CD4-positive, CD25-positive, alpha-beta regulatory T cell (primary cell): ENCODE measurements at places on chromosomes 5 and 9.
A peak's percentile ranks its signal among the peaks of the same experiment; 100 is the strongest.

- no peak for DNase-seq
Measured at GRCh38 chr9:105693435-105694189, 729 bp upstream of the TMEM38B start.

DNA sequence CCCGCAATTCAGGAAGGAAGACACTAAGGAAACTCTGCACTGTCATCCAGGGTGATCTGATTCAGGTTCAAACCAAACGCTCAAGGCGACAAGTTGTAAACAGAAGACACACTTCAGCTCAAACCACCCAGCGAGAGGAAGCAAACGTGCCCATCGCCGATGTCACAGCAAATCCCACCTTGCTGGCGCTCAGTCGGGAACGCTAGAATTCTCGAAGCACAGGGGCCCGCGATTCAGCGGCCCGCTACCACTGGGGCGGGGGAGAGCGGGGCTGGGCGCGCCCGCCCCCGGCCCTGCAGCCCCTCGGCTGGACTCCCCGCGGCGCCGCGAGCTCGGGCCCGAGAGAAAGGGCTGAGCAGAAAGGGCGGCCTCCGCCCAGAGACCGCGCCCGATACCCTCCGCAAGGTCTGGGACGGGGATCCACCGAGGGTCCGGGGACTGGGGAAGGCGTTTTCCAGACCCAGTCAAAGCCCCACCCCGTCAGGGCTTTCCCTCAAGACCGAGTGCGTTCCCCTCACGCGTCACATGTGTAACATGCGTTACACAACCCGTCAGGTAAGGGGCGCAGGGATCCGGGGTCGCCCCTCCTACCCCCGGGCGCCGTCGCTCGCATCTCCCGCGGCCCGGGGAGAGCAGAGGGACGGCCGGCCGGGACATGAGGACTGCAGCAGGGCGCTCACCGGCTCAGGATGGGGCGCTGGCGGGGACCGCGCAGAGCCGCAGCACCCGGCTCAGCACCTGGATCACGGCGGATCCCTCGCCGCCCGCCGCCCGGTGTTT lies 469 bp downstream of the AGTPBP1 start:
- DNase-seq = peak; percentile 71

GRCh38 chr9:35729700-35730485 lies 2.1 kb downstream of the TLN1 start:
- DNase-seq = peak; percentile 54

DNA sequence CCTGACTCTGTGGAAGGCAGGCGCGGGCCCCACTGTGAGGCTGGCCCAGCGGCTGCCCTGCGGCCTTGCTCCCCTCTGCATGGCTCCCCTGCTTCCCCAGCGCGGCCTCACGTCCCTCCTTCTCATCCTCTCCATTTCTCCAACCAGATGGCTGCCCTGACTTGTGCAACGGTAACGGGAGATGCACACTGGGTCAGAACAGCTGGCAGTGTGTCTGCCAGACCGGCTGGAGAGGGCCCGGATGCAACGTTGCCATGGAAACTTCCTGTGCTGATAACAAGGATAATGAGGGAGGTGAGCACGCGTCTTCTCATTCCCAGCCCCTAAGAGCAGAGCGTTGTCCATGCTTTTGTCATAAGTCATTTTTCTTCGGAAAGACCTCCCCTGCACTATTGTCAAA lies 129.0 kb upstream of the WWC1 start:
- no peak for DNase-seq

- no peak for DNase-seq
Measured at GRCh38 chr5:85681871-85682270, 935.9 kb upstream of the COX7C start.

DNA sequence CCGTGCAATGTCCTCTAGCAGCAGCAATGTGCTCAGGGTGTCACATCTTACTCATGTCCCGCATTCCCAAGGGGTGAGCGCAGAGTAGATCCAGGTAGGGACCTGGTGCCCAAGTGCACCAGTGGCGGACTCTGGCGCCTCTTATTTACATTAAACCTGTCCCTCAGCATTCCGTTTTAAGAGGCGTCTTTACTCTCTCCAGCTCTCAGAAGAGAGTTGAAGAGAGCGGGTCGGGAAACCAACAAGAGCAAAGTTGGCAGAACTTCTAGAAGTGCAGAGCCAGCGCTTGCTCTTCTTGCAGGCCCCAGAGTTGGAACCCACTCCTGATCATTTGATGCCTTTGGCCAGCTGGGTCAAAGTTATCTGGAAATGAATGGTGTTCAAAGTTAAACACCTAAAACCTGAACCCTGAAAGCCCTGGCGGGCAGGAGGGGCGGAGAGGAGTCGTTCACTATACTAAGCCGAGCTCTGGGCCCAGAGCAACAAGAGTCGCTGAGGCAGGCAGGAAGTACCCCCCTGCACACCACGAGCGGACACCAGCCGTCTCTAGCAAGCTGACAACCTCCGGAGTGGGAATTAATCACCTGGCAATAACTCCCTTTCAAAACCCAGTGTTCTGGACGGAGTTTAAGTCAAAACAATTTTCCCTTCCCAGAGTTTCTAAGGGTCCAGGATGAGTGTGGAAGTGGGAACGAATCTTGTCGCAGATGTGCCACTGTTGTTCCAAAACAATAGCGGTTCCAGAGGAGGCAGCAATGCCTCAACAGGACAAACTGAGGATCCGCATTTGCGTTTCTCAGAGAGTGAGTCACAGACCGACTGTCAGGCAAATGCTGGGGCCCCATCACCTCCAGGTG lies 122.8 kb downstream of the TMEM161B start:
- no peak for DNase-seq

- DNase-seq = no peak
Measured at GRCh38 chr5:108623826-108624225, 123.9 kb upstream of the FER start.

DNA sequence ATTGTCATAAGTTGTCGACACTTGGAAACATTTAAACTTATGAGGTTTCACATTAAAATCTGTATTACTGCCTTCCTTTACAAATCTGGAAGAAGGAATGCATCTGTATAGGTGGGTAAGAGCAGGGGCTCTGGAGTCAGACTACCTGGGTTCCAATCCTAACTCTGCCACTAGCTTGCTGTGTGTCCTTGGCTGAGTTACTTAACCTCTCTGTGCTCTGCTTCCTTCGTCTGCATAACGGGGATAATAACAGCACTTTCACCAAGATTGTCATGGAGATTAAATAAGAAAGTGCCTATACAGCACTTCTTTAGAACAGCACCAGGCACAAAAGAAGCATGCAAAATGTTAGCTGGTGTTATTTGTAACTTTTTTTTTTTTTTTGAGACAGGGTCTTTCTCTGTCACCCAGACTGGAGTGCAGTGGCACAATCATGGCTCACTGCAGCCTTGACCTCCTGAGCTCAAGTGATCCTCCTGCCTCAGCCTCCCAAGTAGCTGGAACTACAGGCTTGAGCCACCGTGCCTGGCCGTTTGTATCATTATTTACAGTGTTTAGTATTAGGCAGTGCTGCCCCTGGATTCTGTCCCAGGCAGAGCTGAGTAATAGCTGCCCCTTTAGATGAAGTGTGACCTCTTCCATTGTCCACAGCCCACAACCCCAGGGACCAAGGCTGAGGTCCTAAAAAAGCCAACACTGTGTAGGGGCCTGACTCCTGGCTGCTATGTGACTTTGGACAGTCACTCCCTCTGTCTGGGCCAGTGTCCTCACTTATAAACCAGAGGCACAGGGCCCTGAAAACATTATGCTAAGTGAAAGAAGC lies 25.4 kb upstream of the TTLL11 start:
- no peak for DNase-seq
